ENCODE measurements at places on chromosomes 3 and 15. TPM values are rescaled to one million over a fixed set of nuclear protein-coding genes. Genes with fewer than 3 reads are reported as not detected.

GOLGA6A gene
- not detected for polyA plus RNA-seq

UROC1 gene
- not detected for polyA plus RNA-seq

PSMD6 gene
- polyA plus RNA-seq, result 53.7 TPM

COL6A5 gene
- not detected for polyA plus RNA-seq

C3orf22 gene
- polyA plus RNA-seq, result not detected

IQCF5 gene
- not detected for polyA plus RNA-seq

ANKDD1A gene
- polyA plus RNA-seq, result 1.8 TPM

TRPM1 gene
- polyA plus RNA-seq, result 0.54 TPM

IQCF2 gene
- not detected for polyA plus RNA-seq

FBXO40 gene
- not detected for polyA plus RNA-seq

TNFAIP8L3 gene
- polyA plus RNA-seq, result 7.6 TPM

Measured in endothelial cell of umbilical vein (primary cell).